Central memory CD4-positive, alpha-beta T cell (primary cell): ENCODE measurements at places on chromosomes 3 and 15.

- DNase-seq, result no peak
Observed at GRCh38 chr3:169660709-169661360, 2.7 kb downstream of the MECOM start.

- DNase-seq, result no peak
Observed at GRCh38 chr3:63975723-63976122, 47.6 kb downstream of the PSMD6 start.

GRCh38 chr3:100681496-100681895 lies 27.8 kb upstream of the TFG start:
- no peak for DNase-seq

DNA sequence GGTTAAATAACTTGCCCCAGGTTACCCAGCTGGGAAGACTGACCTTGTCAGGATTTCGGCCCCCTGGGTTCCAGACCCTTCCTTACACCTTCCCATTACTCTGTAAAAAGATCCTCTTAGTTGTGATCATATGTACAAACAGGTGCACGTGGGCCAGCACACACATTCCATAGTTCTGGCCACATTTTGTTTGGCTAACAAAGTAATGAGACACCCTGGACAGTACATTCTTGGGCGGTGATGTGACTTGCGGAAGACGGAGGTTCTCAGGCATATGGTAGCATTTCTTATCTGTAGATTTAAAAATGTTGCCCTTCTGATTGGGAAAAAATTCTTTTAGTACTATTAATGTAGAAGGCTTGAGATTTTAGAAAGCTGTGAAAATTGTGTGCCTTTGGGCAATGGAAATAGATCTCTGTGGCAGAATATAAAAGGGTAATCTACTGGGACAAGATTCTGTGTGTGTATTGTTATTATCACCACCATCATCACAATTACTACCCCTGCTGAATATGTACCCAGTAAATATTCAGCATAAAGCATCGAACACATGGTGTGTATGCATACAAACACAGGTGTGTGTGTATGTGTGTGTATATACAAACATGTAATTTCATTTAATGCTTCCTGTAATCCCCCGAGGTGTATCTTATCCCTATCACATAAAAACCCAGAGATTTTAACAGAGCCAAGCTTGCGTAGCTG lies 205.4 kb upstream of the UBE2E1 start:
- DNase-seq, result no peak

GRCh38 chr15:89948796-89949195 lies 36.0 kb upstream of the ARPIN start:
- DNase-seq, result no peak

DNA sequence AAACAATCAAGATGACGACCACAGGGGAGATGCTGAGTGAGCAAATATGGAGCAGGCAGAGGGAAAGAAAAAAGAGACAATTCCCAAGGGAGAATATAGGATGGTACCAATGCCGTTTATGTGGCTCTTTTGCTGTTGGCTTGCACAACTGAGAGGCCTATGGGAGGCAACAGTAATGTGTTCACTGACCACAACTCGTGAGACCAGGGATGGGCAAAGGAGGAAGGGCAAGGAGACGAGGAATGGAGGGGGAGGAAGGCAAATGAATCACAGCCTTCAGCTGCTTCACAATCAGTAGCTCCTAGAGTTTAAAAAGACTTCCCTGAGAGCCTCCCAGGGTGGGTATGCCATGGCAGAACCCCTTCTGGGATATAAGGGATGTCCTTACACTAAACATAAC lies 131.5 kb downstream of the SLC9A9 start:
- DNase-seq, result no peak

DNA sequence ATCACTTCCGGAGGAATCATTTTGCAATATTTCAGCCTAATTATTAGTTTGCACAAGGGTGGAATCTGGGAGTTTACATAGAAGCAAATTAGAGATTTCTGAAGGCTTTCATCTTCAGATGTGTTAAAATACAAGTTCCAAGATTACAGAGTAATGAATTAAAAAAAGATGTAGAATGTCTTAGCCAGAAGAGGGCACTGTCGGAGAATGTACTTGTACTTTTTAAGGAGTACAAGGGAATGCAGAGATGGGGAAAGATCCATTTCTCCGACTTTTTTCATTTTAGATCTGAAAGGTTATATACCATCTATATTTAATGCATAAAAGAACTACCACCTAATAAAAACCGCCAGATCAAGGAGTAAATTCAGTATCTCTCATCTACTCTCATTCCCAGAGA lies 43.1 kb upstream of the WDR5B start:
- no peak for DNase-seq

GRCh38 chr15:70193734-70194133 lies 96.0 kb upstream of the TLE3 start:
- DNase-seq, result no peak

DNA sequence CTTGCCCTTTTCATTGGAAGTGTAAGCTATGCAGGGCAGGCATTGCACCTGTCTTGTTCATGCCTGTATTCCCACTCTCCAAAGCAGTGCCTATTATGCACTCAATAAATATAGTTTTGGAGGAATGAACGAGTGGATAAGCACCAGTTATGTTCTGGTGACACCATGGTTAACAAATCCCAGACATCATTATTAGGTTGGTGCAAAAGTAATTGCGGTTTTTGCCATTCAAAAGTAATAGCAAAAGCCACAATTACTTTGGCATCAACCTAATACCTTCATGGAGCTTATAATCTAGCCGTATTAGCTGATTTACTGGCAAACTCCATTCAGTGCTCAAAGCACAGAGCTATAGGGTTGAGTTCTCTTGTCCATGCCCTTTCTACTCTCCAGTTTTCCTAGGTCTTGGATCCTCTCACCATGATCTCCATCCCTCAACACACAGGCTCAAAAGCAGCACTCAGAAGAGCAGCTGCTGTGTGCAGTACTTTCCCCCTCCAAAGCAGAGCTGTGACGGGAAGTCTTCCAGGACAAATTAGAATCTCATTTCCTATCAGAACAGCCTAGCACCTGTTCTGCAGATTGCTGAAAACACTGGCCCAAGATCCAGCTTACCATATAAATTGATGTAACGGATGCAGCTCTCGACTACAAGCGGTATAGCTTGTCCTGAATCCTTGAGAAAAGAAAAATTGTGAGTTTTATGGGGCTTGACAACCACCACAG lies 63.2 kb upstream of the RAD18 start:
- no peak for DNase-seq

DNA sequence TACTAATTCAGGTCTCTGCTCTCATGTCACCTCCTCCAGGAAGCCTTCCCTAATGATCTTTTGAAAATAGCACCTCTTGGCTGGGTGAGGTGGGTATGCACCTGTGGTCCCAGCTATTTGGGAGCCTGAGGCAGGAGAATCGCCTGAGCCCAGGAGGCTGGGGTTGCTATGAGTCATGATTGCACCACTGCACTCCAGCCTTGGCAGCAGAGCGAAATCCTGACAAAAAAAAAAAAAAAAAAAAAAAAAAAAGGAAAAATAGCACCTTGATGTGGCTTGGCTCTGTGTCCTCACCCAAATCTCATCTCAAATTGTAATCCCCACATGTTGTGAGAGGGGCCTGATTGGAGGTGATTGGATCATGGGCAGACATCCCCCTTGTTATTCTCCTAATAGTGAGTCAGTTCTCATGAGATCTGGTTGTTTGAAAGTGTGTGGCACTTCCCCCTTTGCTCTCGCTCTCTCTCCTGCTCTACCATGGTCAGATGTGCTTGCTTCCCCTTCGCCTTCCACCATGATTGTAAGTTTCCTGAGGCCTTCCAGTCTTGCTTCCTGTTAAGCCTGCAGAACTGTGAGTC lies 11.2 kb upstream of the RNU6-1 start:
- no peak for DNase-seq

- DNase-seq, result no peak
Observed at GRCh38 chr3:146326875-146327543, 76.1 kb upstream of the PLSCR4 start.
